ENCODE measurements at places on chromosomes 6 and 20. TPM values are rescaled to one million over a fixed set of nuclear protein-coding genes. Genes with fewer than 3 reads are reported as not detected.

Gene TCF21
- total RNA-seq: not detected

DNA sequence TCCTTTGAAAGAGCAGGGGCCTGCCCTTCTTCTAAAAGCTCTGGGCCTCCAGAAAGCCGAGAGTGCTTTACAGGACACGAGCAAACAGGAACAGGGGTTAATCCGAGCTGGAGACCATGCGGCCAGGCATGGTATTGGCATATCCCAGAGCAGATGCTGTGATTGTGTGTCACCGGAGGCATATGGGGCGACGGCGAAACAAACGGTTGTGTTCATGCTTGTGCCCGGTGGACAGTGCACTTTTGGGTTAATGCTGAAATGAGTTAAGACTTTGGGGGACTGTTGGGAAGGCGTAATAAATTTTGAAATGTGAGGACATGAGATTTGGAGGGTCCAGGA, 1088.7 kb upstream of the DEFB115 start:
- no peak for DNase-seq

Gene CDSN
- total RNA-seq: not detected

DNA sequence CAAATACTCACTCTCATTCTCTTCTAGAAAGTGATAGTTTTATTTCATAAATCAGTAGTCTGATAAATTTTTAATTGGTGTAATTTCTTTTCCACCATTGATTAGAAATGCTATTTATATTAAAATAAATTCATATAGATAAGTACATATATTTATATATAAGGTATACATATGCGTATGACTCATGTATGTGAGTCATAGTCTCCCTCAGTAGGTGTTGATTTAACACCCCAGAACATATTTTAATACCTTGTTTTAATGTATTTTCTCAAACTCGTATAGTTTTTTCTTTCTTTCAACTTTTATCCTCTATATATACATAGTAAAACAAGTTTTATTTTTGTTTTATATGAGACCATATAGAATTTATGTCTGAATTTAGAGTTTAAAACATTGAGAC, 130.4 kb downstream of the PLG start:
- no peak for DNase-seq

Gene MCCD1
- total RNA-seq: not detected

DNA sequence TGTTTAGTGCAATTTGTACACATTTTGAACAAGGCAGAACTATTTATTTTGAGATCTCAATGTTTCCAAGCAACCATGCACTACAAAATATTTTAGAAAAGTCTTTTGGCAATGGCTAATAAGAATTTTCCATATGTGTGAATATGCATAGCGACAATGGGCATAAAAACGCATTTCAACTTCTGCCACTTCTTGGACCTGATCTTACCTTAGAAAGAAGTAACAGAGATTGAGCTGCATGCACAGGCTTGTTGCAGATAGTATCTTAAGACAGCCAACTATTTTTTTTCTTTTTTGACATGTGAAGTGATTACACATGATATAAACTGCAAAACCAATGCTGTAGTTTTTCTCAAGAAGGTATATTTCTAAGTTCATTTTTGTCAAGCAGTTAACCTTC, 210.4 kb upstream of the PHACTR1 start:
- DNase-seq: no peak

Gene CEP162
- 6.0 TPM for total RNA-seq

Gene GATA5
- total RNA-seq: not detected

Gene RAB44
- 0.27 TPM for total RNA-seq

GRCh38 chr6:45483021-45483420, 105.3 kb upstream of the SUPT3H start:
- no peak for DNase-seq

Gene NKX2-2
- not detected for total RNA-seq

Gene RBM12
- 128 TPM for total RNA-seq

DNA sequence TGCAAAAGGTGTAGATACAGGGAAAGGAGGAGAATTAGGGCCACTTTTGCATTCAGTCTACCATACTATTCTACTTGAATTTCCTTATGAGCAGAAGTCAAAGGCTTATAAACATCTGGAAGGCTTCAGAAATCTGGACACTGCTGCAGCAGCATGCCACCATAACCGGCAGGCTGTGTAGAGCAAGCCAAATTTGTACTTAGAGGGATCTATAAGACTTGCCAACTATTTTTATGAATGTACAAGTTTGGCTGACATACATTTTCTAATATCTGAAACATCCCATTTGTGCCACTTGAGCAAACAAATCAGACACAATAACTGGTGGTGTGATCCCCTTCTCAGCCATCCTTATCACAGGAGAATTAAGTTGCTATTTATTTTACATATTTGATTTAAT, 14.0 kb upstream of the PLCB1 start:
- no peak for DNase-seq

- DNase-seq: no peak
These were observed 28.1 kb upstream of the PNPLA1 start for GRCh38 chr6:36241728-36242127.

Gene TCP11
- not detected for total RNA-seq

DNA sequence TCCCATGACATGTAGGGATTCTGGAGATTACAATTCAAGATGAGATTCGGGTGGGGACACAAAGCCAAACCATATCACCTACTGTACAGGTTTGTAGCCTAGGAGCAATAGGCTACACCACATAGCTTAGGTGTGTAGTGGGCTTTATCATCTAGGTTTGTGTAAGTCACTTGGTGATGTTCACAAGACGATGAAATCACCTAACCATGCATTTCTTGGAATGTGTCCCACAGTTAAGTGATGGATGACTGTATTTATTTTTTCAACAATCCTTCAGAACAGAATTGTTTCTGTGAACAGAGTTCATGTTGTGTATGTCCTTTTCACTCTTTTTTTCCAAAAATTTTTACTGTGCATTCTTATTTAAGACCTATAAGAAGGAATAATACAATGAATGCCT, 76.1 kb downstream of the DTD1 start:
- DNase-seq: no peak

- no peak for DNase-seq
These were observed 822 bp downstream of the ELOVL4 start for GRCh38 chr6:79946272-79947190.

- DNase-seq: no peak
These were observed 153.4 kb upstream of the SALL4 start for GRCh38 chr20:51955756-51956155.

DNA sequence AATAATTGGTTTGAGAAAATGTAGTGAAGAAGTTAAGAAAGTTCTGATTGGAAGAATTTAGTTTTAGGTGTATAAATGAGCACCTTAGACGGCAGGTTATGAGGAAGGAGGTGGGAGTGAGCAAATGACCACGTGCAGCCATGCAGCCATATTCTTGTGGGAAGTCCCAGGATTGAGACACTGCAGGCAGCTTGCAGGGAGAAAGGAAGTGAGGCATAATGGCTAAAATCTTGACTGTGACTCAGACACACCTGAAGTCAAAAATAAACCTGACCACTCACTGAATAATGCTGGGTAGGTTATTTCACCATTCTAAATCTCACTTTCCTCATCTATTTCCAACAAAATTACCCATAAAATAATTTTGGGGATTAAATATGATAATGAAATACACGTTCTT, 16.6 kb downstream of the DSE start:
- no peak for DNase-seq

- no peak for DNase-seq
These were observed 41.4 kb upstream of the ANGPT4 start for GRCh38 chr20:957544-957943.

- DNase-seq: no peak
These were observed 135.0 kb upstream of the TNFAIP3 start for GRCh38 chr6:137731960-137732616.

Gene CRISP2
- not detected for total RNA-seq

Gene SIGLEC1
- total RNA-seq: not detected

GRCh38 chr6:142474531-142475289, 172.9 kb downstream of the ADGRG6 start:
- DNase-seq: no peak

- no peak for DNase-seq
These were observed 153.3 kb downstream of the PKHD1 start for GRCh38 chr6:51934098-51934497.

Gene ABHD16B
- not detected for total RNA-seq

Gene EHMT2
- total RNA-seq: 46.4 TPM

DNA sequence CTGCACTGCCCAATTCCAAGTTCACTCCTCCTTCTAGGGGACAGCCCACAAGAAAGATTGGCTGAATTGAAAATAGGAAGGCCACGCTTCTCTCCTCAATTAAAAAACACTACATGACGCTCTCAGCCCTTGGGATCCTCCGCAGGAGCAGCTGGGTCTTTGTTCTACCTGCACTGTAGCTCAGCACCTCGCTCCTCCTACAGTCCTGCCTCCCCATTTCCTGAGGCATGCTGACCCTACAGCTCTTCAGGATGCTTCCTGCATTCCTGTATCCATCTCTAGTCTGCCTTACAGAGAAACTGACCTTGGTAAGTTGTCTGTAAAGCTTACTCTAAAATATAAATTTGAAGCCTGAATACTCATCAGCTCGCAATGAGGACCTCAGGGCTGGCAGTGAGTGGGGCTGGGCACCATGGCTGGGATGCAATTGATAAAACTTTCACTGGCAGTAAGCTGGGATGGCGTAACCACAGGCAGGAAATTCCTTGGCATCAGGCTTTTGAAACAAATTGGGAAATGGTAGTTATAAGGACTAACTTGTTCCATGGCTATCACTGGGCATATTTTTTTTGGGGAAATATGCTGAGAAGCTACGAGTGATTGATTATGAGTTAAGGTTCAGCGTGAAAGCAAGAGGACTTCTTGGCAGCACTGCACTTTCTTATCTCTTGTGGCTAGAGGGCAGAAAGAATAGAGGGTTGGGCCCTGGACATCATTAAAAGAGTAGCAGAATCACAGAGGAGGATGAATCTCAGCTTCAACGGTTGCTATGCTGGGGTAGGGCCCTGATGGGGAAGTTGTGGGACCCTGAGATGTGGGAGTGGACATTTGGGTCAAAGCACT, 11.7 kb upstream of the SIRPB1 start:
- DNase-seq: no peak

Gene SMOC2
- total RNA-seq: not detected

Gene RAET1L
- not detected for total RNA-seq

GRCh38 chr20:16132036-16132798, 441.0 kb downstream of the KIF16B start:
- DNase-seq: no peak

Gene NOX3
- total RNA-seq: not detected

- DNase-seq: no peak
These were observed 28.5 kb downstream of the TRAM2 start for GRCh38 chr6:52548353-52548713.

All from CD4-positive, CD25-positive, alpha-beta regulatory T cell (primary cell).